T-helper 2 cell treated with Interferon-gamma antibody and Interleukin-4, amounts not matched to agents 5 μg/mL and 100 μg/mL, for 36 hours (primary cell): ENCODE measurements at places on chromosomes 4 and X.

DNA sequence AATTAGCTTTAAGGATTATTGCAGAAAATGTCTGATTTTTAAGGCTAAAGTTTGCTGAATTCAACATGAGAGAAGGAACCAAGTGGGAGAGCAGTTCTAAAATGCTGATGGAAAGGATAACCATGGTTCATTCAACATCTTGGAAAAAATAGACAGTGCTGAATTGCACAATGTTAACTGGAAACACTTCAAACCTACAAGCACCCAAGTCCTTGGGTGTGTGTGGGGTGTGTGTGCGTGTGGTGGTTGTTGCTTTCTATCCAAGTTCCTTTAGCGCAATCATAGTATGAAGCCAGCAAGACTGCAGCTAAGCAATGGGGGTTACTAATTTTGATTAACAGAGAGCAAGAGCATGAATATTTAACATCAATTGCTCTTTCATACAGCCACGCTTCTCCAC, 29.3 kb upstream of the SCOC start:
- no peak for DNase-seq

- DNase-seq: no peak
Measured at GRCh38 chr4:137378821-137379220, 153.5 kb downstream of the PCDH18 start.

DNA sequence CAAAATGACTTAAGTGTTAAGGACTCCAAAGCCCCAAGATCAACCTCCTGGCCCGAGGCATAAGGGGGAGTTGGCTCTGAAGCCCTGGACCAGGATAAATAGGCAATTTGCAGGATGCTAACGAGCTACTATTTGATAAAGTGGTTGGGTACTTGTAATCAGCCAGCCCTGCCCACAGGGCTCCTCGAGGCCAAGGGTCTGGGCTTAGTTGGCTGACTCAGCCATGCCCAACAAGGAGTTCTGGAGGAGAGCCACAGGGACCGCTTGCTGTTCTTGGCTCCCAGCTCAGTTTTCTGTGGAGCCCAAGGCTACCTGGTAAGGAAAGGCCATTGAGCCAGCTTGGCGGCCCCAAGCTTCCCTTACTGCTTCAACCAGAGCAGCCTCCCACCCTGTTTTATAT, 7.8 kb downstream of the HMGB3 start:
- no peak for DNase-seq

DNA sequence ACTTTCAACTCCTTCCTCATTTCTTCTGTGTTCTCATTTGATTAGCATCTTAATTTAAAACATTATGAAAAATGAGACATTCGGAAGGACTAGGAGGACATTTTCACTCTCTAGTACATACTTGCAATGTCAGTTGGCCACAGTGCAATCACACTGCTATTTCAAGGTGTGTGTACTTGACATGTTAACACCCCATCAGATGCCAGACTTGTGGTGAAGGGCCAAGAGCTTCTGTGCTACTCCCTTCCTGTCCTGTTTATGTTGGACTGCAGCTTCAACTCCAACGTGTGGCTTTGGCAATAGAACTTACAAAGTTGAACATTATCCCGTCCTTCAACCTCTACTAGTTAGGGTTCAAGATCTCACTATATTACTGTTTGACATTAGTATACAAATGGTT, 221.0 kb downstream of the PALLD start:
- no peak for DNase-seq

- no peak for DNase-seq
Measured at GRCh38 chr4:74378573-74378972, 13.6 kb downstream of the EREG start.

- DNase-seq: no peak
Measured at GRCh38 chr4:118221227-118221800, 131.5 kb downstream of the PRSS12 start.

DNA sequence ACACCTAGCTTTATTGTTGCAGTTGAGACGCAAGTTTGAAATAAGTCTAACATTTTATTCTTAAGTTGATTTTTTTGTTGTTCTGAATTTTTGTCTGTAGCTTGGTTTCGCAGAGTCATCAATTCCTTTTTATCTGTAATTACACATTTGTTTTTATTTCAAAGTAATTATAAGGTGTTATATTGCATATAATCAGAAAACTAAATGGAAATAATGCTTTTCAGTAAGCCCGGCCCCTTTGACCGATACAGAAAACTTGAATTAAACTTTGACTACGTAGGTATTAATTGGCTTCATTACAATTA, 2.1 kb downstream of the KDM6A start:
- no peak for DNase-seq

- no peak for DNase-seq
Measured at GRCh38 chrX:24676403-24677024, 17.2 kb upstream of the POLA1 start.

GRCh38 chr4:19005211-19005610, 983.7 kb upstream of the LCORL start:
- no peak for DNase-seq

- DNase-seq: no peak
Measured at GRCh38 chrX:42229533-42229932, 306.2 kb upstream of the CASK start.

- DNase-seq: no peak
Measured at GRCh38 chr4:101102114-101102742, 245.1 kb downstream of the PPP3CA start.

DNA sequence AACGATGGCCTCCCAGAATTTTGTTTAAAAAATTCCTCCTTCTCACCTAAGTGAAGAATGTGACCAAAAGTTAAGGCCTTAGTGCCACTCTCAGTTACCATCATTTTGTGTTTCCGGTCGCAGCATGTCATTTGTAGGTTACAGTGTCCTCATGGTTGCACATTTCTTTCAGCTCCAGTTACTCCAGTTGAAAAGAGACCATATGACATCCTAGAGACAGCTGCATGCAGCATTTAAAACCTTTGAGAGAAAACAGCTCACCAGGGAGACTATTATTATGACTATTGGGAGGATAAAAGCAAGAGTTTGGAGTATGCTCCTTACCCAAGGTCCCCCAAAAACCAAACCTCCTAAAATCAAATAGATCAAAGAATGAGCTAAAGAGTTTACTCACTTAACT, 45.8 kb downstream of the MGARP start:
- no peak for DNase-seq

DNA sequence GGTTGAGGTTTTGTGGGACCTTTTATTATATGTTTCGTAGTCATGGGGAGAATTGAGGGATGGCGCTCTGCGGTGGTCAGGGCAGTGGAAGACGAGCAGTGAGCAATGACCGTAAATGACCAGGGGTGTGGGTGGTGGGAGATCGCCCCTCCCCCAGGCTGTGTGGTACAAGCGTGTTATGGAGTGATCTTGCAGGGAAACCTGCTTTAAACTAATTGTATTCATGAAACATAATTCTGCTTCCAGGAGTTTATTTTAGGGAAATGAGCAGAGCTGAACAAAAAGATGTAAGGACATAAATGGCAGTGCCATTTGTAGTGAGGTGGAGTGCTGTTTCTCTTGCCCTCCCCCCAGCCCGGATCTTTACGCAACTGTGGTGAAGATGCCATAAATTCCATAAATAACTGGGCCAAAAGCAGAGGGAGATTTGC, 20.2 kb downstream of the GYG2 start:
- DNase-seq: no peak

GRCh38 chrX:75086731-75087195, 69.3 kb downstream of the ABCB7 start:
- no peak for DNase-seq

- no peak for DNase-seq
Measured at GRCh38 chr4:102541697-102542096, 40.5 kb downstream of the NFKB1 start.

DNA sequence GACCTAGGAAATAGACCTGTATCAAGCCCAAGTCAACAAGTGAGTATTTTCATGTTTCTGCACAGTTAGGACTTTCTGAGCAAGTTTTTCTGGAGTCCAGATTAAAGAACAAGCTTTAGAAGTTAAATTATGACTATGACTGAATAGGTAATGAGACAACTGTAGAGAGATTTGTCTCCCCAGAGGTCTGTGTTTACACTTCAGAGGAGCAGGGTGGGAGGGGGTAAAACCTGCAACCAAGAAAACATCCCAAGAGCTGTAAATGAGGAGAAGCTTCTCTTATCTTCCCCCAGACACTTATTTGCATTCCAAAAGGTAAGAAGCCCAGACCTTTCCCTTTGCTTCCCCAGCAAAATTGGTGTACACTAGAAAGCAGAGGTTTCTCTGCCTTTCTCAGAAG, 22.1 kb upstream of the CEP135 start:
- no peak for DNase-seq

DNA sequence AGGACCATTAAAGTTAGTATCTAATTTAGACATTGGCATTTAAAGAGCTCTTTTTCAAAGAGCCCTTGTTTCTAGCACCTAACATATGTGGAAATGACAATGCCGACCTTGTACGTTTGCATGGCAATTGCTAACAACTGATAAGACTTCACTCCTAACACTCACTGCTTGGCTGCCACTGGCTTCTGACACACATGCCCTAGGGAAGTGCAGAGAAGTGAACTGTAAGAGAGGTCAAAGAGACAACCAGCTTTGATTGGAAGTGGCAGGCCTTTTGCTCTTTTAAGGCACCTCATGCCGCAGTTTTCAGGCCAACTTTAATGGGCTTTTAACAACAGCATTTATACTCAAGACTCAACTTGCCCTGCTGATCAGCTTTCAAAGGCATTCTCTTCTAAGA, 158.4 kb downstream of the RAB28 start:
- no peak for DNase-seq
